H4 (cell line): ENCODE measurements at places on chromosomes 12 and 14.
A peak's percentile ranks its signal among the peaks of the same experiment; 100 is the strongest.

- DNase-seq = no peak
Measured at GRCh38 chr12:31832740-31833729, 104.2 kb upstream of the AMN1 start.

DNA sequence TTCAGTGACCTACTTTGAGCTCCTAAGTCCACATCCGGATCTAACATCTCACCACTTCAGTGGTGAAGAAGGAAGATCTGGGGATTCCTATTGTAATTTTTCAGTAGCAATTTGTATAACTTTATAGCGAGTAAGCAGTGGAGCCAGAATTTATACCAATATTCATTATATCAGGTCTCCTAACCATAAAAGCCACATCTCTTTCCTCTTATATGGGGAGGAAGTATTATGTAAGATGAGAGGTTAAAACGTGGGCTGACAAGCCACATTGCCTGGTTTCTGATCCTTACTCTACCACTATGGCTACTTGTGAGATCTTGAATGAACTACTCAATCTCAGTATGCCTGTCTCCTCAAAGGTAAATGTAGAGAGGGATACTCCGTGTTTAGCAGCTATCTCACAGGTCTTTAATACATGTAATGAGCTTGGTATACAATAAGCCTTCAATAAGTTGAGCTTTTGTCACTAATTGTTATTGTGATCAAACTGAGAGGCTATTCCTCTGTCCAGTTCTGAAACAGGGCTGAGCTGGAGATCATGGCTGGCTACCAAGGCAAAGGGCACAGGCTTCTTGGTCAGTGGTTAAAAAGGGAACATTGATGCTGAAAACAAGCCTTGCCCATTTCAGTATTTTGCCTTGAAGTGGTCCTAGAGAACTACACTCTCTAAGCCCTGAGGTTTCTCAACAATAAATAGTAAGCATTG lies 3.3 kb upstream of the TMEM117 start:
- no peak for DNase-seq

DNA sequence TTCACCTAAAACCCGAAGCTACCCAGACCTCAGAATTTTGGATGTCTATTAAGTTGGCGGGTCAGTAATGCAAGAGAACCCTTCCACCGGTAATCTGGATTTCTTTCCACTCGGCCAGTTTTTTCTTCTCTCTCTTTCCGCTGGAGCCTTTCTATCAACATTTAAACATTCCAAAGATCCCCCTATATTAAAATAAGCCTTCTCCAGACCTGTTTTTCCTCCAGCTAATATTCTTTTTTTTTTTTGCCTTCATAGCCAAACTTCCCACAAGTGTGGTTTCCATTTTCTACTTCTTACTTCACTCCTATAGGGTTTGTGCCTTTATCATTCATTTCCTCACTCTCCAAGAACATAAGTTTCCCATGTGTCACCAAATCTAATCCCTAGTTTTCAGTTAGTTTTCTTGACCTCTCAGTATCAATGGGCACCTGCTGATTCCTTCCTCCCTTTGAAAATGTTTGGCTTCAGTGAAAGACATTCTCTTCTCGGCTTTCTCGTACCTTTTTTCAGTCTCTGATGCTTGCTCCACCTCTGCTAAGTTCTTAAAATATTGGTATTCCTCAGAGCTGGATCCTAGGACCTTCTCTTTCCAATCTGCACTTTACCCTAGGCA lies 583 bp upstream of the SDR39U1 start:
- DNase-seq = no peak

DNA sequence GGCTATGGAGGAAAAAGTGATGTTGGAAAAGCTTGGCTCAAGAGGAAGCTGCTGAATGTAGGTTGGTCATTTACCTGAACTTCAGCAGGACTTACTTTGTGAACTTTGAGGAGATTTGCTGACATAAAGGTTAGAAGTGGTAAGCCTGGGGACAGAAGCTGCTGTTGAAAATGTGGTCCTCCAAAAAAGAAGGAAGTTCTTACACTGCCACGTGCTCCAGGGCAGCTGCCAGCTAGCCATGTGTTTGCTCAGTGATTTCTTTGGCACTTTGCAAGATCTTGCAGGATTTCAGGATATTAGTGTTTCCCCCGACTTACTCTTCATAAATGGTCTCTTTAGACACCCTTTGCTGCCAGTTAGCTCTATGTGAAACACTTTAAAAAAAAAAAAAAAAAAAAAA lies 14.8 kb upstream of the DYRK2 start:
- DNase-seq = no peak

GRCh38 chr12:8078398-8078797 lies 3.7 kb upstream of the NECAP1 start:
- DNase-seq = peak; percentile 67
